ENCODE measurements at places on chromosomes 2 and 18. TPM values are rescaled to one million over a fixed set of nuclear protein-coding genes. Genes with fewer than 3 reads are reported as not detected.

Gene CDK5R2
- total RNA-seq = 0.27 TPM

Gene ACVR1
- 10.4 TPM for total RNA-seq

Gene GDF7
- total RNA-seq = 0.33 TPM

Gene MDH1
- total RNA-seq = 321 TPM

Gene GNAL
- total RNA-seq = 0.10 TPM

Gene CFAP65
- total RNA-seq = not detected

Gene ERMN
- total RNA-seq = 0.06 TPM

Gene SCN9A
- total RNA-seq = 1.8 TPM

Gene CHN1
- total RNA-seq = 10.2 TPM

Gene C1GALT1C1L
- total RNA-seq = 0.87 TPM

Gene AQP12B
- not detected for total RNA-seq

Gene SLC30A3
- 13.5 TPM for total RNA-seq

Gene RAPH1
- 7.7 TPM for total RNA-seq

Gene RUFY4
- not detected for total RNA-seq
